ENCODE measurements at places on chromosomes 5 and 9.
A peak's percentile ranks its signal among the peaks of the same experiment; 100 is the strongest.

- DNase-seq: peak; percentile 6
Measured at GRCh38 chr5:108749128-108749861, 1.6 kb downstream of the FER start.

DNA sequence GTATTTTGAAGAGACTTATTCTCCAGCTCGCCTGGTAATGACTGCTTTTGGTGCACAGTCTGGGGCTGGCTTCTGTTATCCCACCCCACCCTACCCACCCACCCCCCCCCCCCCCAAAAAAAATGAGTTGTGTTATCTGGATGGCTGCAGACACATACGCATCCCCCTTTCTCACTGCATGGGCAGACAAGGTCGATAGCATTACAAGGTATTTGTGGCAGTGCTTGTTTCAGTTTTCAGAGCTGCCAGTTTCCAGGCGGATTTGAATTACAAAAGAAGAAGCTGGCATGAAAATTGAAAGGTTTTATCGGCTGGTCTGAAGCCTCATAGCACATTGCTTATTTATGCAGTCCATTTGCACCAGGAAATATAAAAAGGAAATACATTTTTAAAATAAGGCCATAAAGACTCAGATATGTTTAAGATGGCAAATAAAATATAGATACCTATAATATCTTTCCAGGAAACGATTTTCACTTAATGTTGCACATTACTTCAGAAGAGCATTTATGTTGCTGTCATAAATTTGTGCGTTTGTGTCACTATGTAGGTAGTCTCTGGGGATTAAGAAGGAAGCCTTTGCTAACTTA, 85.1 kb upstream of the GRHPR start:
- DNase-seq: no peak

- no peak for DNase-seq
Measured at GRCh38 chr5:93794954-93795353, 53.6 kb upstream of the POU5F2 start.

- no peak for DNase-seq
Measured at GRCh38 chr9:78544230-78544629, 247.3 kb downstream of the PSAT1 start.

- no peak for DNase-seq
Measured at GRCh38 chr9:124325816-124326215, 68.1 kb downstream of the NEK6 start.

- no peak for DNase-seq
Measured at GRCh38 chr9:122518841-122519240, at the start of gene OR1J4. Gene OR1J4, plus strand, starts transcription at chr9:122519141. Its CDS starts 0 bp downstream, at chr9:122519141.

GRCh38 chr5:167845952-167846351, 445.5 kb upstream of the WWC1 start:
- no peak for DNase-seq

GRCh38 chr5:173451651-173452050, 123.4 kb upstream of the STC2 start:
- no peak for DNase-seq

GRCh38 chr5:177312649-177313181, 1.0 kb upstream of the MXD3 start:
- DNase-seq: peak; percentile 84

DNA sequence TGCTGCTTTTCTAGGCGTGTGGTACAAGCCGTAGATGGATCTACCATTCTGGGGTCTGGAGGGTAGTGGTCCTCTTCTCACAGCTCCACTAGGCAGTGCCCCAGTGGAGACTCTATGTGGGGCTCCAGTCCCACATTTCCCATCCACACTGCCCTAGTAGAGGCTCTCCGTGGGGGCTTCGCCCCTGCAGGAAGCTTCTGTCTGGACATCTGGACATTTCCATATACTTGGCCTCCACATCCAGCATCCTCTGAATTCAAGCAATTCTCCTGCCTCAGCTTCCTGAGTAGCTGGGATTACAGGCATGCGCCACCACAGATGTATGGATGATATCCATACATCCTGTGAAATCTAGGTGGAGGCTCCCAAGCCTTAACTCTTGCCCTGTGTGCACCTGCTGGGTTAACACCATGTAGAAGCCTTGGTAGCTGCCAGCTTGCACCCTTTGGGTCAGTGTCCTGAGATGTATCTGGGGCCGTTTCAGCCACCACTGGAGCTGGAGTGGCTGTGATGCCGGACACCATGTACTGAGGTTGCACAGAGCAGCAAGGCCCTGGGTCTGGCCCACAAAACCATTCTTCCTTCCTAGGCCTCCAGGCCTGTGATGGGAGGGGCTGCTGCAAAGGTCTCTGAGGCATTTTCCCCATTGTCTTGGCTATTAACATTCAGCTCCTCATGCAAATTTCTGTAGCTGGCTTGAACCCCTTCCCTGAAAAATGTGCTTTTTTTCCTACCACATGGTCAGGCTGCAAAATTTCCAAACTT, 84.0 kb downstream of the EHMT1 start:
- DNase-seq: no peak

DNA sequence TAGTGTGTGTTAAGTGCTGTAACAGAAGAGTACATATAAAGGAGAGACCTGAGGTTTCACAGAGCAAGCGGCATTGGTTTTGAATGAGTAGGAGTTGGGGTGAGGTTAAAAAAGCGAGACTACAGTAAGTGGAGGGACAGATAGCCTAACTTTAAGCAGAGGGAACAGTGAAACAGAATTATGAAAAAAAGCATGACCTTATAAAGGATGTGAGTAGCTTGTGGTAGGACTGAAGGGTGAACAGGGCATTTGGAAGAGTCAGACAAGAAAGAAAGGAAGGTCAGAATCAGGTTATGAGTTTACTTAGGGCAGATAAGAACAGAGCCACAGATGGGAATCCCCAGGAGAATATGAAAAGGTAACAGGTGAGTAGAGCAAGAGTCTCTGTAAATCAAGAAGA, 22.5 kb downstream of the MSANTD3 start:
- no peak for DNase-seq

- no peak for DNase-seq
Measured at GRCh38 chr5:64458948-64459347, 46.9 kb upstream of the RGS7BP start.

DNA sequence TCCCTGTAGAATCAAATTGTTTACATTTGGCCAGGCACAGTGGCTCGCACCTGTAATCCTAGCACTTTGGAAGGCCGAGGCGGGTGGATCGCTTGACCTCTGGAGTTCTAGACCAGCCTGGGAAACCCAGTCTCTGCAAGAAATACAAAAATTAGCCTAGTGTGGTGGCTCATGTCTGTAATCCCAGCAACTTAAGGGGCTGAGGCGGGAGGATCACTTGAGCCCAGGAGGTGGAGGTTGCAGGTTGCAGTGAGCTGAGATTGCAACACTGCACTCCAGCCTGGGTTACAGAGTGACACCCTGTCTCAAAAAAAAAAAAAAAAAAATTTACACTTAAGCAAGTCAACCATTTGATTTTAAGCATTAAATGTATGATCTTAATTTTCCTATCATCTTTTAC, 17.5 kb upstream of the IQGAP2 start:
- DNase-seq: no peak

DNA sequence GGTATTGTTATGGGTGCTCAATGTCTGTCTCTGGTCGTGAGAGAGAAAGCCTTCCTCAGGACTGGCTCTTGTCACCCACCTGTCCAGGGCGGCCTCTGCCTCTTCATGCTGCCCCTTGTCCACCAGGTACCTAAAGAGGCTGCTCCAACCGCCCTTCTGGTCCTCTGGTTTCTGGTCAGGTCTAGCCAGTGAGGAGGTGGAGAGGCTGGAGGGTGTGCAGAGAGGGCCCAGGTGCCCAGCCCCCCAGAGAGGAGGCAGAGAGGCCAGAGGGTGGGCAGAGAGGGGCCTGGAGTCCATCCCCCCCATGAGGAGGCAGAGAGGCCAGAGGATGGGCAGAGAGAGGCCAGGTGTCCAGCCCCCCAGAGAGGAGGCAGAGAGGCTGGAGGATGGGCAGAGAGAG, 329.8 kb upstream of the IRX4 start:
- DNase-seq: no peak

DNA sequence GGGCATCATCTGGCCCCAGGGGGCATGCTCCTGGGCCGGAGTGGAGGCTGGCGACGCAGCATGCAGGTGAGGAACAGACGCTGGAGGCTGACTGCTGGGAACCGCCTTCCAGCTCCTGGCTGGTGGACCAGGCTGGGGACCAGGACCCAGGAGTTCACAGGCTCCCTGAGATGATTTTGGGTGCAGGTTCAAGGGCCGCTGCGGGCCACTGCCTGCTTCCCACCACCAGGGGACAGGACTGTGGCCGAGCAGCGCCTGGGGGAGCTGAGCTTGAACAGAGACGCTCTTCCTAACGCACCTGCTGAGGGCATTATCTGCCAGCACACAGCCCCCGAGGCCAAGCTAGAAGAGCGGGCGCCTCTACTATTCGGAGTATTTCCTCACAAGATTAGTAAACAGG, 132.1 kb upstream of the RAPGEF1 start:
- DNase-seq: no peak
